ENCODE measurements at places on chromosomes 2 and 18.

GRCh38 chr2:229445501-229446211 is 174.6 kb upstream of the PID1 start:
- DNase-seq = no peak

DNA sequence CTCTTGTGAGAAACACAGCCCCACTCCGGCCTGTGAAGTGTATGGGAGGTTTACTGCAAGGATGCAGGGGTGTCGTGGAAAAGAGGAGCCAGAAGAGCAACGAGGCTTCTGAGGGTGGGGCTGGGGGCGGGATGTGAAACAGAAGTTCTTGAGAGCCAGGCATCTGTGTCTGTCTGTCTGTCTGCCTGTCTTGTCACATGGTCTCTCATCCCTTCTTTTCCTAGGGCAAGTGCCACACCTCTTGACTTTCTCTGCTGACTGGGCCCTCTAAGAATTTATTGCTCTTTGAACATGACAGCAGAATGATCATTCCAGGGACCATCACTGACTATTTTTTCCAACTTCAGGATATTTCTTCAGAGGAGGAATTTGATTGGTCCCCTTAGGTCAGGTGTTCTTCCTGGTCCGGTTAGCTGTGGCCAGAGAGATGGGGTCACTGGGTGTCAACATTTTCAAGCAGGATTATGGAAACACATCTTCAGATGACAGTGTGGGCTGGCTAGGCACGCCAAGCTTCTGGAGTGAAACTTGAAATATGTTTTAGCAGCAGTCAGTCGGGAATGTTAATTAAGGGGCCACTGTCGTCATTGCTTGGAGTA is 131.0 kb downstream of the FHOD3 start:
- DNase-seq = no peak

- DNase-seq = no peak
Measured at GRCh38 chr2:240299710-240300068, 135.8 kb upstream of the GPC1 start.

DNA sequence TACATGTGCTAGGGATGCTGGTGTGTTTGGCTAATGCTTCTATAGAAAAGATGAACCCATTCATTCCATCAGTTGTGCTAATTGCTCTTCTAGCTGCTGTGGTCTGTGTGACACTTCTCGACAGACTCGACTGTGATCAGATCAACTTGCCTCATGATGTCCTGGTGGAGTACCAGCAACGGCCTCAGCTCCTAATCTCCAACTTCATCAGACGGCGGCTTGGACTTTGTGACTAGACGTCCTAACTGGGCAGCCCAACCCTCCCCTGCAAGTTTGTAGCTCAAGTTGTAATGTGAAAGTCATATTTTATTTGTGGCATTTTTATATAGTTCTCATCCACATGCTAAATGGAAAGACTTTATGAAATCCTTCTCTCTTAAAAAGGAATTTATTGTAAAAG is 33.0 kb downstream of the UPP2 start:
- DNase-seq = no peak

- no peak for DNase-seq
Measured at GRCh38 chr2:18403921-18404522, 156.4 kb downstream of the RDH14 start.

- DNase-seq = no peak
Measured at GRCh38 chr18:77970814-77971213, 721.2 kb downstream of the GALR1 start.

GRCh38 chr18:63025251-63026090 is 294.1 kb downstream of the BCL2 start:
- no peak for DNase-seq

GRCh38 chr2:62774555-62775366 is 69.2 kb downstream of the EHBP1 start:
- DNase-seq = no peak

- DNase-seq = no peak
Measured at GRCh38 chr2:144706647-144707046, 186.7 kb upstream of the ZEB2 start.

GRCh38 chr2:21361384-21361783 is 237.6 kb downstream of the TDRD15 start:
- DNase-seq = no peak

DNA sequence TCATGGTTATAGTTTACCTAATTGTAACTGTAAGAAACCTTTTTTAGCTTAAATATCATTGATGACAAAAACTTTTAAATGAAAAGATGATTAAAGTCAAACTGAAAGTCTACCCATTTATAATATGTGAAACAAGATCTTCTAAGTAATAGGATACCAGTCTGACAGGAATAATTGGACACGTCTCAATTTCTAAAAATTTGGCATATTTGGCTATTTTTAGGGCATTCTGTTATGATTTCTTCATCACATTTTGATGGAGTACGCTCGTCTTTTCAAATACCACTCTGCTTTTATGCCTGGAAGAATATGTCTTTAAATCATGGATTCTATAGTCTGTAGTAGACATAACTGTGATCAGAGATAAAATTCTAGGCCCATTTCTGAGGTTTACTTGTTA is 1.3 kb downstream of the R3HDM1 start:
- DNase-seq = no peak

DNA sequence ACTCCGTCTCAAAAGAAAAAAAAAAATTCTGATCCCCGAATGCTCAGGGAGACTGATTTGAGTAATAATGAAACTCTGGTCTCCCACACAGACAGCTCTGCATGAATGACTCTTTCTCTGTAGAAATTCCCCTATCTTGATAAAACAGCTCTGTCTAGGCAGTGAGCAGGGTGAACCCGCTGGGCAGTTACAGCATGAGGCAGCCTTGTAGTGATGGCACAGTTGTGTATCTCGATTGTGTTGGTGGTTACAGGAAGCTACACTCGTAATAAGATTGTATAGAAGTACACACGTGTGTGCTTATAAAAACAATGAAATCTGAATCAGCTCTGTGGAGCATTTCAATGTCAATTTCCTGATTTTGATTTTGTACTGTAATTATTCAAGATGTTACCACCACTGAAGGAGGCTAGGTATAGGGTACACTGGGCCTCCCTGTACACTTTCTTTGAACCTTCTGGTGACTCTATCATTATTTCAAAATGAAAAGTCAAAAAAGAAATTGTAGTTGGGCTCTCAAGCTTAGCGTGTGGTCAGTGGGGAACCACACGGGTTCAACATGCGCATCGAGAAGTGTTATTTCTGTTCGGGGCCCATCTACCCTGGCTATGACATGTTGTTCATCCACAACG is 34.9 kb upstream of the ATP8B1 start:
- DNase-seq = no peak

- no peak for DNase-seq
Measured at GRCh38 chr2:55224761-55225261, 7.3 kb downstream of the CLHC1 start.

DNA sequence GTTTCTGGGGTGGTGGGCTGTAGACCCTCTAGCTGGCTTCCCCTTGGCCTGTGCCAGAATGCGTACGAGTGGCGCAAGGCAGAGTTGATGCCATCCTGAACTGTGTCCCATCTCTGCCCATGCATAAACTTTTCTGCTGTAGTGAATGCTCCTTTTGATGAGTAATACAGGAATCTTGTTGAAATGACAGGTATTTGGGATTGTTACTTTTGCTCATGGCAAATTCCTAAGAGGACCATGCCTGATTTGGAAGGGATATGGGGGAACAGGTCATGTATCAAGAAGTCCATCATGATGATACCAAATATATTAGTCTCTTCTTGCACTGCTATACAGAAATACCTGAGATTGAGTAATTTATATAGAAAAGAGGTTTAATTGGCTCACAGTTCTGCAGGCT is 648.0 kb downstream of the SLC4A3 start:
- DNase-seq = no peak

GRCh38 chr18:35588995-35589394 is 7.5 kb downstream of the GALNT1 start:
- DNase-seq = no peak

- no peak for DNase-seq
Measured at GRCh38 chr2:141062031-141062430, 1068.8 kb downstream of the LRP1B start.

DNA sequence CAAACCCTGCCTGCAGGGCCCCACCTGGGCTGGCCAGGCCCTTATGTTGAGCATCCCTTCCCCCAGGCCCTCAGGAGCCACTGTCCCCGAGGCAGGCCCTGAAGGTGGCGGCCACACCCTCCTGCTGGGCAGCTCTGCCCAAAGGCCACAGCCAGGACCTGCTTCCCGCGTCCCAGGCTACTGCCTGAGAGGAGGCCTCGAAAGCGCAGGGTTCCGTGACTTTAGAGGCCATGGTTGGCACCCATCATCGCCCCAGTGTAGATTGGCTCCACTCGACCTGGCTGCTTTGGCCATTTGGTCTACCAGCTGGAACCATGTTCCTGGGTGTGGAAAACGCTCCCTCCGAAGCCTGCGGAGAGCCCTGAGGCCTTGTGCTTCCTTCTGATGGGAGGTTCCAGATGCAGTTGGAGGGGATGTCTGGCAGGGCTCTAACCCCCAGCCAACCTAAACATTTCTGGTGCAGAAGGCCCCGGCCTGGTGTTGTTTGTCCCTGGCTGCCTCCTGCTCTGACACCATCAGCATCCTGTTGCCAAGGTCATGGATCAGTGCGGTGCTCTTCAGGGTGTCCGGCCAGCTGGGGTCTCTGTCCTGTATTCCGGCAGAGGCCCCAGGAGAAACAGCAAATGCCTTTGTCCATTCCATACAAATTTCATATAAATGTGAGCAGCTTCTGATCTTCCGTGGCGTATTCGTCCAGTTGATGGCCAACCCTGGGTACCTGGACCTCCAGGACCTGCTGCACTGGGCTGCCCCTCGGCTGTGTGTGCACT is 14.7 kb downstream of the CAPN10 start:
- DNase-seq = no peak

DNA sequence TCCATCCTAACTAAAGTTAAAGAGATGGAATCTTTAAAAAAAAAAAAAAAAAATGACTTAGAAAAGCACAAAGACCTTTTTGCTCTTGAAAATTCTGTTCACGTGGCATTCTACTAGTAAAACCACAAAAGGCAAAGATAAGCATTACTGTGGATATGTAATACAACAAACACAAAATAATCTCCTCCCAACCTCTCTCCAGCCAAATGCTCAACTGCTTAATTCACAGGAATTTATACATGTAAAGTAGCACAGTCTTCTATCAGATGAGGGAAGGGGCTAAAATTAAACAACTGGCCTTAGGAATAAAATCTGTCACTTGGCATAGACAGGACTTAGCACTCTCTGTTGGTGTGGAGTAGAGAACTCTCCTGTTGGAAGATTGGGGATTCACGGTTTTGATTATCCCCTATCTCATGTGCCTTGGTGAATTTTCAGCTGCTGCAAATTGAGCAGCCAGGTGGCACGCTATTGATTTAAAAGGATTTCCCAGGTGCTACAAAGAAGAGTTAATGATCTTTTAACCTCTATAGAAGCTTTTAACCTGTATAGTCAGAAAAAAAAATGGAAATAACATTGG is 57.4 kb downstream of the ATIC start:
- DNase-seq = no peak

GRCh38 chr2:138780446-138780880 is 273 bp upstream of the NXPH2 start:
- no peak for DNase-seq

- DNase-seq = no peak
Measured at GRCh38 chr2:178498137-178498536, 17.9 kb downstream of the PLEKHA3 start.

DNA sequence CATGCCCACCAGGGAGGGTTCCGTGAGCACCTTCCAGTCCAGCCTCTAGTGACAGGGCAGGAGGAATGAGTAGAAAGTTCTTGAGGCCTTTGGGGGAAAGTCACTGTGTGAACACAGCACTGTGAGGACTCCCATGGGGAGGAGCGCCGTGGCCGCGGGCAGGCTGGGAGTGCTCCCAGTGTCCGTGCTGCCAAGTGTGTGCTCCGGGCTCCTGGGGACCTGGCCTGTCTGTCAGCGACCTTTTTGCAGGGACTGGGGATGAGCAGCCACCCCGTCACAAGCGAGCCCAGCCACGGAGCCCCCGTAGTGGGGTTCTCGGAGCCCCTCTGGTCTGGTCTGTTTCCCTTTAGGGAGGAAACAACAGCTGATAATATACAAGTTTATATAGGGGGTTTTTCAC is 36.8 kb downstream of the PDIA6 start:
- DNase-seq = no peak

DNA sequence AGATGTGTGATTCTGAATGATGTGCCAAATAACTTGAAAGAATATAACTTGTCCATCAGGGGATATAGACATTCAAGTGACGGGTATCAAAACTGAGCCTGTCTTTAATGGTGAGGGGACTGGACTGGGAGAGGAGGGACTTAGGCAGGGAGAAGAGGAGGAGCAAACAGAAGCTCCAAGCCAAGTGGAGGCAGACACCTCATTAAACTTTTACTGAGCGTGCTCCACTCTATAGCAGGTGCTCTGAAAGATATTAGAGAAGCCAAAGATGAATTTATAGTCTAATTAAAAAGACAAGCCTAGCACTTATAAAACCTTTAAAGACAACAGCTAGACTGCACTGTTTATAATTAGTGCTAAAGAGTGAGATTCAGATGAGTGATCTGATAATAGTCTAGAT is 47.7 kb upstream of the SMAD2 start:
- no peak for DNase-seq

- no peak for DNase-seq
Measured at GRCh38 chr18:56207989-56208388, 430.4 kb downstream of the TXNL1 start.

- DNase-seq = no peak
Measured at GRCh38 chr18:33470216-33470615, 29.7 kb upstream of the CCDC178 start.

DNA sequence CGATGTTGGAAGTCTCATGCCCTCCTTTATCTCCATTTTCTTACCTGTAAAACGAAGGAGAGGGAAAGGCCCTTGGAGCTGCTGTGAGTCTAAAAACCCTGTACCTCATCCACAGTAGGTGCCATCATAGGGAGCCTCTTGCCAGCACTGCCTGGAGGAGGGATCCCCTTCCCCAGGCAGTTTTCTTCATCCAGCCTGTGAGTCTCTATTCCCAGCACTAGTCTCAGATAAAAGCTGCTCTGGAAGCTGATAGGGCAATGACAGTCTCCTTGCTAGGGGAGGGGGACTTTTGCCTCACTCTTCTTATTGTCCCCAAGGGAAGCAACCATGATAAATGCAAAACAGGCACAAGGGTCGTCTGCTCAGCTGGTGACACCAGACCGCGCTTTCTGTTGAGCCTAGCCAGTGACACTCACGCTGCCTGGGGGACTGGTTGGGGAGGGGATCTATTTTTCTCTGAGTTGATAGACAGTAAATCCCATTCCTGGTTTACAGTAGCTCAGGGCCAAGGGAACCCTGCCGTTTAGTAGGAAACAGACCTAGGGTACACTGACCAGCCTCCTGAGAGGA is 139.5 kb upstream of the NABP1 start:
- DNase-seq = no peak

GRCh38 chr18:58394602-58395425 is 234.1 kb downstream of the ALPK2 start:
- no peak for DNase-seq

DNA sequence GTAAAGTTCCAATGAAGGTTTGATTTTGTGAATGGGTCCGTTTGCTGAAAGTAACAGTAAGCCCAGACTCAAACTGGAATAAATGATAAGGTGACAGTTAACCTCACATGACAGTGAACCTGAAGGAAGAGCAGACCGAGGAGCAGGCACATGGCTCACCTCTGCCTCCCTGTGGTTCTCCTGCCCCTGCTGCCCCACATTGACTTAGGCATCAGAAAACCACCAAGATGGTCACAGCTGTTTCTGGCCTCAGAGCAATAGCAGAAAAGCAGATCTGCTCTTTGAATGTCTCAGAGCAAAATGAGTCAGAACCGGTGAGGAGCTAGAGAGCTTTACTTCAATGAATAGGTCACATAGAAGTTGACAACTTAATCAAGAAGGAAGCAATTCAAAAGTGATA is 487.6 kb downstream of the METTL4 start:
- no peak for DNase-seq

GRCh38 chr2:164069540-164069939 is 333.7 kb upstream of the FIGN start:
- no peak for DNase-seq

GRCh38 chr2:144461308-144461766 is 58.6 kb downstream of the ZEB2 start:
- no peak for DNase-seq
